Renal pelvis (tissue), 12 donors: ENCODE measurements at places on chromosomes 6 and 20.

GRCh38 chr20:46509523-46509922 lies 3.8 kb downstream of the ZNF334 start:
- DNase-seq = no peak

DNA sequence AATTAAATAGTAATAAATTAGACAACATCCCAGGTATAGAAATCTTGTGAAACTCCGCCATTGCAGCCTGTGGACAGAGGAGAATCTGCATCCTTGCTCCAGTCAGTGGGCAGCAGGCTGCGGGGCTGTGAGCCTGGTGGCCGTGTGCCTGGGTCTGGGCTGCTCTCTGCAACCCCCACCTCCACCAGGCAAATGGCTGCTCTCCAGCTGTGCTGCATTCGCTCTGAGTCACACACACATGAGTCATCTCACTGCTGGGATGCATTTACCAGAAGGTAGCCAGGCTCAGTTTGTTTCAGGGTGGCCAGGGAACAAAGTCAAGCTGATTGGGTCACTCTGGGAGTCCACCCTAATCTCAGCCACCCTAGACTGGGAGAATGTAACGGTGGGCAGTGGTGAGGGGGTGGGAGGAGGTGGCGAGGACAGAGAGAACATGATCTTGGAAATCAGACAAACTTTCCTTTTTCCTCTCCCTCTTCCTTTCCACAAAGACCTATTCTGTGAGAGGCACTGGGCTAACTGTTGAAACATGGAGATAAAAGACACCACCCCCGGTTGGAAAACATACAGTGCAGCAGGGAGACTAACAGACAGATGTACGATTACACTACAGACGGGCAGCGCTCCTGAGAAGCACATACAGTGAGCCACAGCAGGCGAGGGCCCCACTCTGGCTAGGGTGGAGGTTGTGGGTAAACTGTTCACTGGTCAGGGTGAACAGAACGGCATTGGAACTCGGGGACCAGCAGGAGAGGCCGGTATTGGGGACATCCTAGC lies 59.2 kb downstream of the TRAM2 start:
- no peak for DNase-seq

GRCh38 chr20:4230651-4231050 lies 215.3 kb upstream of the RNF24 start:
- DNase-seq = no peak

- no peak for DNase-seq
Measured at GRCh38 chr6:35370124-35370741, 27.9 kb downstream of the PPARD start.

GRCh38 chr20:59159493-59160376 lies 3.9 kb upstream of the ZNF831 start:
- DNase-seq = no peak

GRCh38 chr20:29086938-29087337 lies 2170.5 kb upstream of the DEFB115 start:
- no peak for DNase-seq

GRCh38 chr6:47836639-47837038 lies 54.8 kb downstream of the OPN5 start:
- no peak for DNase-seq

GRCh38 chr6:51318674-51319073 lies 500.0 kb downstream of the TFAP2B start:
- no peak for DNase-seq

DNA sequence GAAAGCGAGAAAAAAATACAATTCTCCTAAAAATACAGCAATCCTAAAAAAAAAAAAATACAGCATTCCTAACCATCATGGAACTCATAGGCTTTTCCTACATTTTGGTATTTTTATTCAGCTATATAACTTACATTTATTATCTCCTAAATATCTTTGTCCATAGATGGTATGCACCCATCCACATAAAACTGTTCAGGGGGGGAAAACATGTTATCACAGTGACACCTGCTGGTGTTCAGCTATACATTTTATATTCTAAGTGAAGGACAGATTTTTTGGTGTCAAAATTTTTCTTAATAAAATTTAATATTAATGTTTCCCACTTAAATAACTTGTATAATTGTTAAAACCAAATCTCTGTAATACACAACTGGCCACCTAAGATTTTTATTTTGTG lies 58.0 kb downstream of the BLOC1S5 start:
- DNase-seq = no peak

DNA sequence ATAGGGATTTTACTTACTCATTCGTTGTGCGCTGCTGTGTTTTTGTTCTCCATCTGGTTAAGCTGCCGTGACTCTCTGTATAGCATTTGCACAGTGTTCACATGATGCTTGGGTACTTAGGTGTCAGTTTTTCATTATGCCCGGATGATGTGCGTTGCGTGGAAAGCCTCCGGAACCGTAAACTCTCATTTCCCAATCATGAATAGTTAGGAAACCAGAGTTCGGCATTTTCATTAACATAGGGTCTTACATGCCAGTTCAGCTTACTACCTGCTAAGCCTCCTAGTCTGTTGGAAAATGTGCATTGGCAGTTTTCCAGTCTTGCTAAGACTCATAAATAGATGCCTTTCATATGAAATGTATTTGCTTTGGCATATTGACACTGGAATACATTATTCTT lies 483.4 kb upstream of the FLRT3 start:
- no peak for DNase-seq

DNA sequence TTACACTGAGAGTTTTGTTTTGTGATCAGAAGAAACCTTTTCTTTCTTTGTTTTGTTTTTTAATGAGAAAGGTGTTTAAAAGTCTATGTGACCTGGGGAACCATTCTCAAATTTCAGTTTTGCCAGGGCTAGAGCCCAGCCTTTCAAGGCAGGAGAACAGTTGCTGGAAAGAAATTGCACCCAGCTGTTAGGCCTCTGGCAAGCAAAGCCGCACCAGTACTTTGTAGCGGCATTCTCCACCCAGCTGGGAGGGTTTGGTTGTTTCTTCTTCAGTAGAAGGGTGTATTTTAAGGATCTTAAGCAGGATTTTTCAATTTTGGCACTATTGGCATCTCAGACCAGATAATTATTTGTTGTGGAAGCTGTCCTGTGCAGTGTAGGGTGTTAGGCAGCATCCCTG lies 16.6 kb upstream of the MAPK13 start:
- DNase-seq = no peak

GRCh38 chr6:165453395-165453794 lies 144.0 kb upstream of the C6orf118 start:
- DNase-seq = no peak

- no peak for DNase-seq
Measured at GRCh38 chr6:3542032-3542640, 85.3 kb upstream of the SLC22A23 start.

DNA sequence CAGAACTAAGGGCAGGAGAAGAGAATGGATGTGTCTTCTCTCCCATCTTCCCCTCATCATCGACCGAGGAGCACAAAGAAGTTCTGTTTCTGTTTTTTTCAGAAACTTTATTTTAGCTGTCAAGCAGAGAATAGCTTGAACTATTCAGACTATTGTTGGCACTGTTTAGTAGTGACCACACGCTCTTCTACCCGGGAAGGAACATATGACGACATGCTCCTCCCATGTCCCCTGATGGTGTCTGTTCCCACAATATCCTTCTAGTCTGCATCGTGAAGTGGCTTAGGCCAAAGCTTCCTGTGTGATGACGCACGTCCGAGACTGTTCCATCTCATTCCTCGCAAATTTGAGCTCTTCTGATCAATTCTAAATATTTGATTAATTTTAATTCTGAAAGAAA lies 27.2 kb upstream of the KIF25 start:
- no peak for DNase-seq

DNA sequence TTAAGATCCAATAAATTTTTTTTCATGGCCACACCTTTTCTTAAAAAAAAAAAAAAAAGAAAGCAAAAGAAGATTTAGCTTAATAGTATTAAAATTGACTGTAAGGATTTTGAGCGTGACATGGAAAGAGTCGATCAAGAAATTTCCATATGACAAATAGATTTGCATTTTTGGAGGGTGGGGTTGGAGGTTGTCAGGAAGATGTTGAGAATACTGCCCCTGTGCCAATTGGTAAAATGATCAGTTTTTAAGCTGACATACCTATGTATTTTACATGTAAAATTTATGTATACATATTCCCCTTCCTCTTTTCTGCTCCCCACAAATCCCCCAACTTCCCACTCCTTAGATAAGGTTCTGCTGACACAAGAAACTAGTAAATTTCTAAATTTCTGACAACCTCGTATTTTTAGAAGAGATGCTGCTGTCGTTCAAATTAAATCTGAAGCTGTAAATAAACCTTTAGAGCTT lies 520.9 kb downstream of the CD83 start:
- DNase-seq = no peak

- DNase-seq = no peak
Measured at GRCh38 chr6:35258336-35258735, 1.2 kb upstream of the ZNF76 start.

GRCh38 chr20:63782521-63782971 lies 43.0 kb downstream of the SLC2A4RG start:
- DNase-seq = no peak
